ENCODE measurements at places on chromosomes 4 and X.

GRCh38 chr4:185381288-185382196 is 14.2 kb downstream of the LRP2BP start:
- DNase-seq: no peak

DNA sequence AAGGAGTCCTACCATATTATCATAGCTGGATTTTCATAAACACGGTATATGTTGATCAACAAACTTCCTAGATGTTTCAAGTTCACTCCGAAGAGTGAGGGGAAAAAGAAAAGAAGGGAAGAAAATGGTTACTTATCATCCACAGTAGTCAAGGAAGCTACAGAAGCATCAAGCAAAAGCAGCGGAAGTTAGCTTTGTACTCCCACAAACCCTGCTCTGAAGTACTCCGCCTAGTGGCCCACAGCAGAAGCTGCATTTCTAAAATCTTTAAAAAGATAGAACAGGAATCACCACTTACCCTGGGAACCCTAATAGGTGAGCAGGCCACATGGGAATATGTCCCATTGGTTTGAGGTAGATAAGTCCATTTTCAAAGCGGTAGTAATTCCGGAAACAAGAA is 28.5 kb upstream of the FRG1 start:
- DNase-seq: no peak

DNA sequence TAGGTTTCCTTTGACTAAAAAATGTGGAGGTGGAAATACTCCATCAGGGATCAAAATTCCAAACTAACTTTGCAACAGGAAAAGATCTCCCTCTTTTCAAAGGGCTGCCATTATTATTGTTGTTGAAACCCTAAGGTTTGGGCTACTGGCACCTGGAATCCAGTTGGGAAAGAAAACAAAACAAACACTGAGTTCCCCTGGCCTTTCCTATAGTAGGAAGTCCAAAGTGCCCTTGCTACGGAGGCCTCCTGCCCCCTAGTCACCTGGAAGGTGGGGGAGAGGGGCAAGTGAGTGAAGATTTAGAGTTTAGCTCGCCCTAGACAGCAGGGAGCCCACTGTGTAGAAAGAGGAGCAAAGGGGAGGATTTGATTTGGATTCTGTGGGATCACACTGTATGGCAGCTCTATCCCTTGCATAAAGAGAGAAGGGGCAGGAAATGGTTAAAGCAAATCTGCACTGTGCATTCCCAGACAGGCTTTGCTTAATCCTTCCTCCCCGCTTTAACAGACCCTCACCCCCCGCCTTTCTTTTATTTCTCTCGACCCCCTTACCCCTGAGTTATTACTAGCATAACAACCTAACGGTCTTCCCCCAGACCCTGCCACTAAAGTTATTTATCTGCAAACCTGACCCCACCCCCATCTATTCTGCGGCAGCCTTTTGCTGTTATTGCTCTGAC is 627 bp upstream of the FAT4 start:
- DNase-seq: peak; percentile 25

- DNase-seq: no peak
These were observed 456.6 kb downstream of the IL15 start for GRCh38 chr4:142092941-142093340.

DNA sequence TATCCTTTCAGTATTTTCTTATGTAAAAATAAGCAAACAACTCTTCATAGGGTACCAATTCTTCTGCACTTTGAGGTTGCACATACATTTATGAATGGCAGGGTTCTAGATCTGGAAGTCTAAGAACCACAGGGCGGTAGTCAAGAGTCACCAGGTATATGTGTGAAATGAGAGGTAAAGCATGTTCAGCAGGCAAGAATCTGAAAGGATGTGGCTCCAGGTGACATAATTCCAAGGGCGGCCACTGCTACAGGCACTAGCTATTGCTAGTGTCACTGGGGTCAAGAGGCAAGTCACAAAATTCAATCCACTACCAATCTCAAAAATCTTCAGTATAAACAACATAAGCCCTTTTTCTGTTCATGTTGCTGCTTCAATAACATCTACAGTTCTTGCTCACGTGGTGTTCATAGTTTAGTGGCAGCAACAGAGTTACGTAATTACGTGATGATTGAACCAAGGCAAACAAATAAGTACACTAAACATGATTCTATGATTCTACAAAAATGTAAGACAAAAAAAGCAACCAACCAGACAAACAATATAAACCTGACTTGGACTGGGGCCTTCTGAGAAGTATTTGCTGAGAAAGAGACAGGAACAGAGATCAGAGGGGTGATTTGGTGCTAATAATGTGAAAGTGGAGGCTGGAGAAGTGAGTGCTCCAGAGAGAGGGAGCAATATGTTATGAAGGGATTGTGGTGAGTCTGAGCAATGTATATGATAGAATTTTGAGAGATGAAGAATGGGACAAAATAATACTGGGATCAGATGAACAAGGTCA is 101.7 kb downstream of the NAA11 start:
- DNase-seq: no peak

DNA sequence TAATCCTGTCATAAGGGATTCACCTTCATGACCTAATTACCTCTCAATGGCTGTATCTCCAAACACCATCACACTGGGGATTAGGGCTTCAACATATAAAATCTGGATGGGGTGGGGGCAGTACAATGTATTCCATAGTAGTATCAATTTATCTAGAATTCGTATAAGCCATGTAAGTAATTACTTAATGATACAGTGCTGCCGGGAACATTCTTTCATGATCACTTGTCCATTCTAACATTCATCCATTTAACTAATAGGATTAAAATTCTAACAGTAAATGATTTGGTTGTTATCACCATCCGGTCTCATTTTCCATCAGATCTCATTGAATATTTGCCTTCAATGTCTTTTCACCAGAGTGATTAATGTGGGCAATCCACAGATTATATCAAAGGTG is 1620.9 kb upstream of the TENM3 start:
- DNase-seq: no peak

DNA sequence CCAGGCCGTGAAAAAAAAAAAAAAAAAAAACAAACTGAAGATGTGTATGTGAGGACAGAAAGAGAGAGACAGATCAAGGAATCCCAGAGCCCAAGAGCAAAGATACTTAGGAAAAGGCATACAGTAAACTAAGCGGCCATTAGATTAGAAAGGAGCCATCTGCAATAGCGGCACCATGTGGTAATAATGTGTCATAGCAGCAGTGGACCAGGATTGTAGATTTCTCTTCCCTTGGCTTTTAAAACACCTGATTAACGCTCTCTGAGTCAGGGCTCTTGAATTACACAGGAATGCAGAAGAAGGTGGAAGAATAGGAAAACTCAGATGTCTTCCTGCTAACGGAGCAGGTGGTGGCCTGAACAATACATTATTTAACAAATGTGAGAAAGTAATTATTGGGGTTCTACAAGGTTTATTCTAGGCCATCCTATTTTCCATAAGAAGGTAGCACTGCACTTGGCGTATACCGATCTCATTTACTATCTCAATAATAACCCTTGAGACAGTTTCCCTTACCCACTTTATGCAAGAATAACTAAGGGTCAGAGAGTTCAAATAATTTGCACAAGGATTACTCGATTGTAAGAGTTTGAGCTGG is 182.7 kb downstream of the KCNIP4 start:
- peak; percentile 59 for DNase-seq

DNA sequence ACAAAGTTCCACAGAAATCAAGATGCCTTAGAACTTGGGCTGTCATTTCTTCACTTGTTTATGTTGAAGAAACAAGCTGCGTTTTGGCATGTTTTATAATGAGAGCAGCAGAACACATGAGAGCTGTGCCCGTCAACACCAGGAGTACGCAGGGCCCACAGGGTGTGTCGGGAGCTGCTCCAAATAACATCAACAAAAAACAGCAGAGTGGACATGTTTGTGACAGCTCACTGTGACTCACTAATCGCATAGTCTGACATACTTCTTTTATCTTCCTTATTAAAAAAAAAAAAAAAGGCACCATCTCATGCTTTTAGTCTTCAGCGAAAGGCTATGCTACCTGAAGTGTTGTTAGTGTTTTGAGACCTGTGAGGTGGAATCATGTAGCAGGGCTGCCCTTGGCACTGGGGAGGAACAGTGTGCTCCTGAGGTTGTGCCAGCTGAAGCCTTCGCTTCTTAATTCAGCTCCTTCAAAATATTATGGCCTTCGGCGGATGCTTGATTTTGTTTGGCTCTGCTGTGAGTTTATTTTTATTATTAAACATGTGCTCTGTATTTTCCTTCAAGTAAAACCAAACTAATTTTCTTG is 32.8 kb downstream of the FHDC1 start:
- DNase-seq: no peak

GRCh38 chr4:147785129-147785528 is 53.2 kb downstream of the ARHGAP10 start:
- no peak for DNase-seq

- no peak for DNase-seq
These were observed 30.4 kb downstream of the CLDN34 start for GRCh38 chrX:9997524-9997923.

DNA sequence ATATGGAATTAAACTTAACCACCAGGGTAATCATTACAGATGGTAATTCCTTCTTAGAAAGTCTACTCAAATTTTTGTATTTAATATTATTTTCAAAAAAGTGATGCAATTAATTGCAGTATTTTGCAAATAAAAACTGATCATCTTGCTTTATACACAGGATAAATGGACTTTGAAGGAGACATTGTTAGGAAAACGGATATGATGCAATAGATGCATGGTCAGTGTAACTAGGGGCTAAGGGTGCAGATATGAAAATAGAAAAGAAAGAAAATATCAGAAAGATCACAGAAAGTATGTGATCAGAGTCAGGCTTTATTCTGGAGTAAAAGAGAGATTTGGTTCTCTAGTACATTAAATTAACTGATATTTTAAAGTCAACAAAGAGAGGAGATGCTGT is 401.7 kb downstream of the TLL1 start:
- DNase-seq: no peak

DNA sequence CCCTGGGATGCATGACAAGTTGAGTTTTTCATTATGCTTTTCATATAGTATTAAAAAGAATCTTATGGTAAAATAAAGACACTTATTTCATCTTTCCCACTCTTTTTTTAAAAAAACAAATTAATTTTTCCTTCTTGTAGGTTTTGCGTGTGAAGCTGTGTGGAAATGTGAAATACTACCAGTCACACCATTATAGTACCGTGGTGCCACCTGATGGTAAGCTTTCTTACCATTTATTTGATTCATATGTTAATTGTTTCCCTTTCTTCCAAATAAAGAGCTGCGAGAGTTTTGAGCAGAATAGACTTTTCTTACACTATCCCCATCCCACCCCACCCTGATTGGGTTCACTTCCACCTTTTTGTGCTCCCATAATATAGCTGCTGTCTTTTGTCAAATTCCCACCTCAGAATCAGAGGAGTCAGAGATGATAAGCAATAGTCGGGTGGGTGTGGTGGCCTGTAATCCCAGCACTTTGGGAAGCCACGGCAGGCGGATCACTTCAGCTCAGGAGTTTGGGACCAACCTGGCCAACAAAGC is 44.3 kb downstream of the CASP6 start:
- DNase-seq: no peak

DNA sequence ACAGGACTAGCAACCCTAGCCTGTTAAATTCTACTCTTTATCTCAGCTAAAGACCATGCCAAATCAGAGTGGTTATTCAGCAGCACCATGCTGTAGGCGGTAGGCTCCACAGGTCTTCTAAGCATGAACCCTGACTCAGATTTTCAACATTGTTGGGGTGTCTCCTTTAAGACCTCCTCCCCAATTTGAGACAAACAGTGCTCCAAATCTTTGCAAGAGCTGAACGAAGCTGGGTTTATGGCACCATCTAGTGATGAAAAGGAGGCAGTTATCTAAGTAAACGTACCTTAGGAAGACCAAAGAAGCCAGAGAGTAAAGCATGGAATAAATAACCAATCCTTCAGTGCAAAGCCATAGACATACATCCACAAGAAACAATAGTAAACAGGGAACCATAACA is 334.5 kb upstream of the SLC7A11 start:
- DNase-seq: no peak

DNA sequence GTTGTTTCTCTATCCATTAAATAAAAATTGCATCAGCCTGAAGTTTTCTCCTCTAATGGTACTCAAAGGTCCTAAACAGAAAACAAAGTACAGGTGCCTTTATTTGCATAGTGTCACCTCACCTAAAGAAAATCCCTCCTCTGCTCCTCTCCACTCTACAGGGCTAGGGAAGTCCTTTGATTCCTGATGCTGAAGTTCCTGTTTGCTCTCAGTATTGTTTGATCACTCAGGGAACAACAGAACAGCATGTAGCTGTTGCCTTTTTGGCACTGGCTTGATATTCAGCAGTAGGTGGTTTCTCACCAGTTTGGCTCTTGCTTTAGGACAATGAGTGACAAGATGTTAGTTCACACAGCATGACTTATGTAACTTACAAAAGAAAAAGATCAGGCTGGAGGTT is 156.2 kb upstream of the SLC7A11 start:
- no peak for DNase-seq

DNA sequence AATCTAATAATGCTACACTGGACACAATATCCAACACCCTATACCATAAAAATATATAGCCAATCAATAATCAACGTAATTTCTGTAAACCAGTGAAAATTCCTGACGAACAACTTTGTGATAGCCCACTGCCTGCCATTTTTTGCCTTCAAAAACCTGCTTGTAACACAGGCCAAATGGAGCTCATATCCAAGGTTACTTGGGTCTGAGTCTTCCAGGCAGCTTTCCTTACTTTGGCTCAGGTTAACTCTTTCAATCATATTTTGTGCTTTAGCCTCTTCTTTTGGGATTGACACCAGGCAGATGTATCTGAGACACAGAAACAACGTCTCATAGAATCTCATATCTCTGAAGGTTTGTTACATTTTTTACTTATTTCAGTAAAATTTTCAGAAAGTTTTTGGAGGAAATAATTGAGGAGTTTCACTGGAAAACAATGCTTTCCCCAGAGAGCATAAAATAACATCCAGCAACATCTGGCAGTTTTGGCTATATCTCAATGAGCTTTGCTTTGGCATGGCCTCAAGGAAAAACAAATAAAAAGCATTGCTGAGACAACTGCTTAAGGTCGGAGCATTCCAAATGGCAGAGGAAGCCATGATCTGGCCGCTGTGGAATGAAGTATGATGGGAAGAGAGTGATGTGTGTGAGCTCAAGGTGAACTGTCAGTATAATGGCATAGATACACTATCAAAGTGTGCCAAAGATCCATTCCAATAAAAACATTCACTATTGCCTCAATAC is 162.9 kb upstream of the SPIN4 start:
- no peak for DNase-seq

GRCh38 chr4:79044141-79044659 is 105.0 kb upstream of the PAQR3 start:
- DNase-seq: peak; percentile 17

- no peak for DNase-seq
These were observed 617 bp upstream of the PDHA1 start for GRCh38 chrX:19343085-19343534.

- DNase-seq: no peak
These were observed at the start of gene HEPH for GRCh38 chrX:66163849-66164411. Gene HEPH (plus strand): TSS chrX:66164247. CDS start chrX:66170571, 6,324 bp downstream.

DNA sequence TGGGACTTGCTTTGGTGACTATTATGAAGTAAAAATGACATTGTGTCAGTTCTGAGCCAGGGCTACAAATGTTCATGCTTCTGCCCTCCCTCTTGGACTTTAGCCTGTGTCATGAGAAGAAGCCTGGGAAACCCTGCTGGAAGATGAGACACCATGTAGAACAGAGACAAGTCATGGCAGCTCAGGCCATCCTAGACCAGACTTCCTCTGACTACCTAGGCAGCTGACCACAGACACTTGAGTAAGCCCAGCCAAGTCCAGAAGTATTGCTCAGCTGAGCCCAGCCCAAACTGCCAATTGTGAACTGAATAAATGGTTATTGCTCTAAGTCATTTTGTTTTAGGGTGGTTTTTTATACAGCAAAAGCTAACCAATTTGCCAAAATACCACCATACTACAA is 467.6 kb upstream of the CNKSR2 start:
- no peak for DNase-seq
